ENCODE measurements at places on chromosomes 6 and 20. TPM values are rescaled to one million over a fixed set of nuclear protein-coding genes. Genes with fewer than 3 reads are reported as not detected.

C20orf141 gene
- 0.46 TPM for total RNA-seq

MYLK2 gene
- 0.66 TPM for total RNA-seq

PPP1R16B gene
- total RNA-seq, result 0.14 TPM

PRSS16 gene
- 2.5 TPM for total RNA-seq

CNBD2 gene
- 5.6 TPM for total RNA-seq

IRF4 gene
- total RNA-seq, result 0.21 TPM

LY6G6F gene
- not detected for total RNA-seq

TRPC4AP gene
- 61.9 TPM for total RNA-seq

ALDH8A1 gene
- 0.11 TPM for total RNA-seq

DEK gene
- 69.1 TPM for total RNA-seq
